ENCODE measurements at places on chromosomes 2 and 18.
A peak's percentile ranks its signal among the peaks of the same experiment; 100 is the strongest.

GRCh38 chr18:79241755-79242154 lies 154.0 kb upstream of the NFATC1 start:
- no peak for DNase-seq

- DNase-seq: no peak
These were observed 7.7 kb downstream of the PSD4 start for GRCh38 chr2:113181258-113182051.

DNA sequence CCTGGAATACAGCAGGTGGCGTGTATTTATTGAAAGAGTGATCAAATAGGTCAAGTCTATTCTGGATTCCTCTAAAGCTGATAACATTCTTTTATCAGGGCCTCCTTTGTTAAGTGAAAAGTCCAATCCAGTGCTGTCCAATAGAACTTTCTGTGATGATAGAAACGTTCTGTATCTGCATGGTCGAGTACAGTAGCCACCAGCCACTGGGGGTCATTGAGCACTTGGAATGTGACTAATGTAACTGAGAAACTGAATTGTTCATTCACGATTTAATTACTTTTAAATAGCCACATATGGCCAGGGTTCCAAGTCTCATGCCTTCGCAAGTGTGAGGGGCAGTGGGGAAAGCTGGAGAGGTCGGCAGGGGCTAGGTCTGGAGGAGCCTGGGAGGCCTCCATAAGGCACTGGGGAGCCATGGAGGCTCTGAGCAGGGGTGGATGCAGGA lies 20.5 kb downstream of the SH2D6 start:
- no peak for DNase-seq

DNA sequence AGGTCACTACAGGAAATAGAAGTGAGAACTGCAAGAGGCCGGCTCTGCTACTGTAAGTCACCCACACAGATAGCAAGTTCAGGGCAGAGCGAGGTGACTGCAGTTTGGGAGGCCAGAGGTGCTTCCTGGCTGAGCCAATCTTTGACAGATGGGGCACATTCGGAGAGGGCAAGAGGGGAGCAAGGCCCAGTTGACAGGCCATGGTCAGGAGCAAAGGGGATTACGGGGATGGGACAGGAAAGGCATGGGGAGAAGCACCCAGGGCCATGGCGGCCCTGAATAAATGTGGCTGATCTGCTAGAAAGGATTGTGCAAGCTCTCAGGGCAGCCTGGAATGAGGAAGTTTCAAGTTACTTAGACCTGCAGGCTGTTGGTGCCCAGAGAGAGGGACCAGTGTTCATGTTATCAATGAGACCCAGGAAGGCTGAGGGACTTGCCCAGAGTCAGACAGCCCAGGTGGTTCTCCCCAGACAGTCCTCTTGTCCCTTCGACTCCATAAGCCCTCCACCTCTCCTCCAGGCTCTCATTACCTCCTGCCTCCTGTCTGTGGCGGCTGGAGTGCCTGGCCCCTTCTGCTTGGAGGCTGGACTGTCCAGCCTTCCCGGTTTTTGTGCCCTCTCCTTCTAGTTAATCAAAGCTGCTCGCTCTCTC lies 123.3 kb downstream of the CTIF start:
- DNase-seq: no peak

DNA sequence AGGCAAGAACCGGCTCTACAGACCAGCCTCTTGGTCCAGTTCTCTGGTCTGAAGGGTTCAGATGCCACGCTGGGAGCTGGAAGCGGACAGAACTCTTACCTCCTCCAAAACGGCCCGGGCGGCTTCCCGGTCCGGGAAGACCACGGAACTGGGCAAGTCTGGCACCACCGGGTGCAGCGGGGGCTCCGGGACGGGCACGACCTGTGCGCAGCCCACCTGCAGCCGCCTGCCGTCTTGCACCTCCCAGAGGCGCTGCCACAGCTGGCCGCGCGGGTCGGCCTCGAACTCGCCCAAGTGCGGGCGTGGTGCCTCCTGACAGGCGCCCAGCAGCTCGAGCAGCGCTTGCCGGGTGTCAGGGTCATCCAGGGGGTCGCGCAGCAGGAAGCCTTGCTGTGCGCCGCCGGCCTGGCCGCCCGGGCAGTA lies 773 bp downstream of the CMPK2 start:
- DNase-seq: no peak

GRCh38 chr2:76298041-76298440 lies 587.3 kb upstream of the GCFC2 start:
- DNase-seq: no peak

- DNase-seq: no peak
These were observed 261.8 kb upstream of the FANCL start for GRCh38 chr2:58502931-58503330.

DNA sequence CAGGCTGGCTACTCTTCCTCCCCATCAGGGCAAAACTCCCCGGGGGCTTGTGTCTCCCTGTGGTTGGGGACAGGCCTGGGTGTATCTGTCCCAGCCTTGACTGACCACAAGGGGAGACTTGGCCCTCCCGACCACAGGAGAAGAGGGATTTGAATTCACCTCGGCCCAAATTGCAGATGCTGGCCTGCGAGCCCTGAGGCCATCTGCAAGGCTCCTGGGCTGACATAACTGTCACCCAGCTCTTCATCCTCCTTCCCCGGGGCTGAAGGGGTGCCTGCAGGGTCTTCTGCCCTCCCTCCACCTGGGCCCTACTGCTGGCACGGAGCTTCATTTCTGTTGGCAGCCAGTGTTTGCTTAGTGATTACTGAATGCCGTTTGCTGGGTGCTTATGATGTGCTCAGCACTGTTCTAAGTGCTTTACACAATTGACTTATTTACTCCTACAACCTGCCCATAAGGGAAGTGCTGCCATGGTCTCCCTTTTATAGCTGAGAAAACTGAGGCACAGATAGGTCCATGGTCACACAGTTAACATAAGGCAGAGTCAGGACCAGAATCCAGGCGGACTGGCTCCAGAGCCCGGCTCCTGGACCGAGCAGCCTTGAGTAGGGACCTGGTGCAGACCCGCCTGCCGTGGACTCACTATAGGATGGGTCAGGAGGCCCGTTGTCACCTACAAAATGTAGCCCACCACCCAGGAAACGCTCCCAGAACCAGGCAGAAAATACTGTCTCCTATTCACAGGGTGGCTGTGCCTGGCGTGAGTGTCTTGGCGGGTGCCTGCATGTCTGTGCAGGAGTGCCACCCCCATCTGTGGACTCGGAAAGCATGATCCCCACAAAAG lies 18.9 kb downstream of the STEAP3 start:
- no peak for DNase-seq

- no peak for DNase-seq
These were observed 224.8 kb downstream of the NEDD4L start for GRCh38 chr18:58268849-58269248.

DNA sequence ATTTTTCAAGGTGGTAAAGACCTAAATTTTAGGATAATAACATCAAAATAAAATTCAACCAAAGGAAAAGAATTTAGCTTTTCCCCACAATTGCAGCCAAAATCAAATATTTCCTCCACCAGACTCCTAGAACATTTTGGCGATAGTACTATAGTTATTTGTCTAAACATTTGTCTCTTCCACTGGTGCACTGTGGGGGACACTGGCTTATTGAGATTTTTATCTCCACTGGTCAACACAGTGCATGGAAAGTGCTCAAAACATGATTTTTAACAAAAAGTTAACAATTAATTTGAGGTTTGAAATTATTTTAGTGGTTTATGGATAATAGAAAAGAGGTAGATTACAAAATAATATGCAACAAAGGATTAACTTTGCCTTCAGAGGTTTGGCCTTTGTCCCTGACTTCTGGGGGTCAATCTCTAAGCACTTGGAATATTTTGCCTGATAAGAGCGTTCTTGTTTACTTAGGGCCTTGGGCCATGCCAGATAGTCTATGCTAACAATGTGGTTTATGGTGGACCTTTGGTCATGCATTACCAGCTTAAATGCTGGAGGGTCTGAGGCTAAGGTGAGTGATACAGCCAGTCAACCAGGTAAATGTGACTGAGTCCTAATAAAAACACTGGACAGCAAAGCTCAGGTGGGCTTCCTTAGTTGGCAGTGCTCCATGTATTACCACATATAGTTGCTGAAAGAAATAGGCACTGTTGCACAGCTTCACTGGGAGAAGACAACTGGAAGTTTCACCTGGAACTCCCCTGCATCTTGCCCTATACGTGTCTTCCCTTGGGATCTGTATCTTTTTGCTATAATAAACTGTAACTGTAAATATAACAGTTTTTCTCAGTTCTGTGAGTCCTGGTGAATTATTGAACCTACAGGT lies 67.2 kb upstream of the SATB2 start:
- DNase-seq: no peak

- no peak for DNase-seq
These were observed 3.4 kb downstream of the NCOA1 start for GRCh38 chr2:24494410-24494809.

GRCh38 chr2:216920143-216920876 lies 60.4 kb upstream of the TNP1 start:
- peak; percentile 32 for DNase-seq

GRCh38 chr2:105320651-105321215 lies 8.8 kb downstream of the TGFBRAP1 start:
- DNase-seq: no peak

DNA sequence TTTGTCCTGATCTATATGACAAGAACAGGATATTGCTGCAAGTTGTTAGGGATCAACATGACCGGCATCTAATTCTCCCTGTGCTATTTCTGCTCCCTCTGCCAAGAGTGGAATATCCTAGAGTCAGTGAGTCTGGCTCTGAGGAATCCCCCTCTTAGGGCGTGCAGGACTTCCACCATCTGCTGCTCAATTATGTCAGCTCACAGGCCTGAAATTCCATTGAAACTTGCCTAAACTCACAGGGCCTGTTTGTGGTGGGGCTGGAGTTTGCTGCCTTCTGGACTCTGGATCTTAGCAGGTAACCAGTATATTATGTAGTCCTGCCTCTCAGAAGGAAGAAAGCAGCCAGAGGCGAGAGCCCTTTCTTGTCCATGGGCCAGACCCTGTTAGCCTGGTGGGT lies 323.0 kb downstream of the TSN start:
- no peak for DNase-seq

DNA sequence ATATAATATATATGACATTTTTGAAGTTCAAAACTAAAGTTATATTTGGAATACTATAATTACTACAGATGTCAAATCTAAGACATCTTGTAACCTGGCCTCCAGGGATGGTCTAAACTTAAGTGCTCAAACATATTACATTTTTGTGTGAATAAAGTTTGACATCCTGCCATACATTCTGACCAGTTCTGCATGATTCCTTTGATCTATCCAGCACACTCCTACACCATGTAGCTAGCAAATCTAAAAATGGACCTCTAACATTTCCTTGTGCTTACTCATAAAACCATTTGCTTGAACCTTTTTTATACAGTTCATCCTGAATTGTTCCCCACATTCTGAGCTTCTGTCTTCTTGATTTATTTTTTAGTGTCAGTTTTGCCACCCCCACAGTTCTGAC lies 294.3 kb upstream of the ZNF804A start:
- DNase-seq: no peak

DNA sequence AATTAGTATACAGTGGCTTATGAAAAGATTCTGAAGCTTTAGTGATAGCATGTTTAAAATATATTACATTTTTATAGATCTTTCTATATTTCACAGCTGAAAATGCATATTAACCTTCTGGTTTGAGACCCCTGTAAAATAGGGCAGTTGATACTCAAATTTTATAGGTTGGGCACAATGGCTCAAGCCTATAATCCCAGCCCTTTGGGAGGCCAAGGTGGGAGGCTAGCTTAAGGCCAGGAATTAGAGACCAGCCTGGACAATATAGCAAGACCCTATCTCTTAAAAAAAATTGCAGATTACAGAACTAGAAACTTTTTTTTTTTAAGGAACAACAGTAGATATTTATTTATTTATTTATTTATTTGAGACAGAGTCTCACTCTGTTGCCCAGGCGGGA lies 31.2 kb downstream of the NBEAL1 start:
- no peak for DNase-seq

GRCh38 chr2:9287400-9288045 lies 80.9 kb downstream of the ASAP2 start:
- DNase-seq: no peak

DNA sequence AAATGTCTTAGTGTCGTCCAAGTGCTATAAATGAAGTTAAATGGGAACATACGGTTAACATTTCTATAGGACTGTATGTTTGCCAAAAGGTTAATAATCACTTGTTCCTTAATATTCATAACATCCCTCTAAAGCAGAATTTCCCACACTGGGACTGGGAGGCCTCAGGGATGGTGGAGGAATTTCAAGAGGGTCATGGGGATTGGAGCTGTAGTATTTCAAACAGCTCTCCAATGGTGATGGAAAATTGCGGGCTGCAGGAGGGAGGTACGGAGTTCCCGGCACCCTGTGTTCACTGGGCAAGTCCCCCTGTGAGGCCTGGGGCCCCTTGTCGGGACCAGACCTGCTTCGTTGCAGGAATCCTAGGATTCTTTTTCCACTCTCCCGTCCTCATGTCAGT lies 39.8 kb upstream of the CTAGE1 start:
- DNase-seq: no peak

GRCh38 chr2:181682026-181682789 lies 1.9 kb upstream of the NEUROD1 start:
- DNase-seq: no peak
